ENCODE measurements at places on chromosomes 2 and 18.

DNA sequence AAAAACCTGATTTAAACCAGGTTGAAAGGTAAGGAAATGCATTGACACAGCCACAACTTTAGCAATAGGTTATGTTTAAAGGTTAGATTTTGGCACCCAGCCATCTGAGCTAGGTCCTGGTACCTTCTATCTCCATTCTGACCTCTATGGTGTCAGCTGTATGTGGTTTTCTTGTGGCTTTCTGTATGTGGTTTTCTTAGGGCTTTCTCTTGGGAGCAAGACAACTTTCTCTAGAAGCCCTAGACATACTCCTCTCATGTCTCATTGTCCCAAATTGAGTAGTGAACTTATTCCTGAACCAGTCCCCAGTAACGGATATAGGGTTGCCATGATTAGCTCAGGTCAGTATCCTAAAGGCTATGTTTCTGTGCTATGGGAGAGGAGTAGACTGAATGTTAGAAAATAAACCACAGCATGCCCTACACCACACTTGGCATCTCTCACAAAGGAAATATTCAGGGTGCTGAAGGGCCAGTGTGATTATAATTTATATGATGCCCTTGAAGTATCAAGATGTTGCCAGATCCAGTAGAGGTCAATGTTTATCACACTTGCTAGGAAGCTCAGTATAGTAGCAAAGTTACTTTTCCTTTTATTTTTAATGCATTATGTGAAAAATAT lies 176.1 kb downstream of the CAPN13 start:
- DNase-seq: peak; percentile 75

DNA sequence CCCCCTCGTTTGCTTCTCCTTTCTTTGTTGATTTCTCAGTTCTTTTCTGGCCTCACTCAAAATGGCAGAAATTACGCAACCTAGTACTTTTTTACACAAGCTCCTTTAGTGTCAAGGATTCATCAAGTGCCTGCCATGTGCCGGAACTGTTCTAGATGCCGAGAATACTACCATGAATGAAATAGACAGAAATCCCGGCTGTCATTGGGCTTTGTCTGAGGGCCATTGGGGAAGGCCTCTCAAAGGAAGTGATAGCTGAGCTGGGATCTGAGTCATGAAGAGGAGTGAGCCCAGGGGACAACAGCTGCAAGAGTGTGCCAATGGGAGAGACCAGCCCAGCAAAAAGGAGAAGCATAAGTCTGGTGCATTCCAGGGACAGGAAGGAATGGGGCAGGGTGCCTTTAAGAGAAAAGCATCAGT lies 34.3 kb upstream of the PPP1CB start:
- peak; percentile 65 for DNase-seq

DNA sequence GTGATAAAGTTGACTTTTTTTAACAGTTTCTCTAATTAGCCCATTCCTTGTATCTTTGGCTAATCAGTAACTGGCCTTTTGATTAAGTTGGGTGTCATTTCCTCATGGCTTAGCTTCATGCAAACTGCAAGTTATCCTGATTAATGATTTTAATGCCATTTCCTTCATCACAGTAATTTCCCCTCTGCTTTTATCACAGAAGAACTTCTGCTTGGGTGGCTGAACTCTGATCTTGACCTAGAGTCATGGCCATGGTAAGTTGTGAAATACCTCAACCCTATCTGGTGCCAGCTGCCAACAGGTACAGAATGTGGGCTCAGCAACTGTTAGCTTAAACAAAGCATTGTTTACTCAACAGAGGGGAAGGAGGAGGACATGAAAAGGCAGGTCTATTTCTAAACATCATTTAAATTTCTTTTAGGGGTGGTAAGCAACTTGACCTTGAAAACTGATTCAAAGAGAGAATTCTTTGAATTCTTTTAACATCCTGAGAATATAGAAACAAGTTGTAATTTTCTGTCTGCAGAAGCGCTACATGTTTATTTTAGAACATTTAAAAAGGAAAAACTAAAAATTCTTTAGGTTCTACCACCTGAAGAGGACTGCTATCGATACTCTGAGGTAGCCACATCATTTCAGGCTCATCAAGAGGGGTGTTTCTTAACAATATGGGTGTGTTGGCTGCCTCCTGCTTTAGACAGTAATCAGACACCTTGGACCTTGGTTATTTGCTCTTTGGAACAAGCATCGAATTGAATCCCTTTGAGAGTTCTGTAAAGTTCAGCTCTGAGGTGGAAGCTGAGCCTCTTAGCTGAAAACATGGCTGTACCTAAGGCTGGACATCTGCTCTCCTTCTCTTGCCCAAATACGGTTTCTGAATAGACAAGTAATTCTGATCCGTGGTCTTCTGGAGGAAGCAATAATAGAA lies 39.7 kb downstream of the ANXA4 start:
- no peak for DNase-seq

DNA sequence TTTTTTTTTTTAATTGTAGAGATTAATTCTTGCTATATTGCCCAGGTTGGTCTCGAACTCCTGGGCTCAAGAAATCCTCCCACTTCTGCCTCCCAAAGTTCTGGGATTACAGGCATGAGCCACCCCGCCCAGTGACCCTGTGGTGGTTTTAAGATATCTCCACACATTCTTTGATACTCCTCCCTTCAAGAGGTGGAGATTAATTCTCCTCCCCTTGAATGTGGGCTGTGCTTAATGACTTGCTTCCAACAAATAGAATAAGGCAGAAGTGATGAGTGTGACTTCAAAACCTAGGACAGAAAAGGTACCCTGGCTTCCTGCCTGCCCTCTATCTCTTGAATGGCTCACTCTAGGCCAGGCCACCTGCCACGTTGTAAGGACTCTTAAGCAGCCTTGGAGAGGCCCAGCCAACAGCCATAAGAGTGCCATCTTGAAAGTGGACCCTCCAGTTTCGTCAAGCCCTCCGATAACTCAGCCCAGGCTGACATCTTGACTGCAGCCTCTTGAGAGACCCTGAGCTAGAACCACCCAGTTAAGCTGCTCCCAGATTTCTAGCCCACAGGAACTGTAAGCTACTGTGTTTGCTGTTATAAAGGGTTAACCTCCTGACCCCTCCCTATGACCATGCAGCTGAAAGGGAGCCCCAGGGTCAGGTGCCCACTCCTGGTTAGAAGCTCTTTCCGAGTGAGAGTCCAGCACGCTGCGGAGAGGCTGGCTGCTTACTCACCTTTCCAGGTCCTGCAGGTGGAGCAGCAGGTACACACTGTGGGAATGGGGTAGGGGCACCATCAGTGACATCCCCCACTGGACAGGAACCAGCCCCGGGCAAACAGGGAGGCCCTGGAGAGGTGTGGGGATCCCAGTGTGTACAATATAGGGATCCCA lies 27.6 kb downstream of the MRPL35 start:
- no peak for DNase-seq

Measured in astrocyte (in vitro differentiated cells and primary cell).